ENCODE measurements at places on chromosomes 1 and 21.

- no peak for DNase-seq
Observed at GRCh38 chr1:49190138-49190537, 413.4 kb upstream of the BEND5 start.

DNA sequence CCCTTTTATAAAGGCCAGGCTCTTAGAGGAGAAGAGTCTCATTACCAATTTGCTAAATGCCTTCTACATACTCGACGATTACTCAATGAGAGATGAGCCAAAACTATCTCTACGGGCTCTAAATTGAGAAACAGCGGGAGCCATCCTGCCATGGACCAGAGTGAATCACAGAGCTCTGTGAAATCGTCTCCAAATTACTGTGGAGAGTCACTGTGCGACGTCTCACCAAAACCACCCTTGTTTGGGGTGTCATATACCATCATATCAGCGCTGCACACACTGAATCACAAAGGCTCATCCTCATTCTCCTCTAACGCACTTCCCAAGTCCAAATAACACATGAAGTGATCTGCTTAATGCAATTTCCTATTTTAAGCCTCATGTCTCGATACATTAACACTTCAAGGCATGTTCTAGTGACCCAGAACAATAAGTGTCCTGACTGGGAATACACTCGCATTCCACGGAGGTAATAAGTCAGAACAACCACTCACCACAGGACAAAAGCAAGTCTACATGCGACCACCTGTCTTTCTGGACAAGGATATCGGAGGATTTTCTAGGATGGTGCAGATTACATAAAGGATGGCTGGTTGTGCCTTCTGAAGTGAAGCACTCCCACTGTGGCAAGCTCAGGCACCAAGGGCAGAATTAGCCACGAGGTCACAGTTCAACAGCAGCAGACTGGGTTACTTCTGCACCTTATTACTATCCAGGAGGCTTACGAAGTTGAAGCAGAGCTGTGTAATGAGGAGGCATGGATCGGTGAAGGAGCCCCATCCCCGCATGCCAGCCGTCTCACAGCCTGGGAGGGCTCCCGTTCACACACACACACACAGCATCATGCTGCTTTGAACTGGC lies 44.3 kb downstream of the NID1 start:
- no peak for DNase-seq

- DNase-seq = peak; percentile 97
Observed at GRCh38 chr1:156096640-156097391, 14.6 kb upstream of the MEX3A start.

GRCh38 chr1:180424848-180425457 lies 77.4 kb downstream of the ACBD6 start:
- no peak for DNase-seq

- no peak for DNase-seq
Observed at GRCh38 chr1:92070892-92071291, 4.3 kb downstream of the SETSIP start.

- DNase-seq = no peak
Observed at GRCh38 chr1:227901239-227901905, 46.4 kb downstream of the WNT9A start.

- DNase-seq = no peak
Observed at GRCh38 chr1:185468626-185469025, 151.6 kb upstream of the IVNS1ABP start.

DNA sequence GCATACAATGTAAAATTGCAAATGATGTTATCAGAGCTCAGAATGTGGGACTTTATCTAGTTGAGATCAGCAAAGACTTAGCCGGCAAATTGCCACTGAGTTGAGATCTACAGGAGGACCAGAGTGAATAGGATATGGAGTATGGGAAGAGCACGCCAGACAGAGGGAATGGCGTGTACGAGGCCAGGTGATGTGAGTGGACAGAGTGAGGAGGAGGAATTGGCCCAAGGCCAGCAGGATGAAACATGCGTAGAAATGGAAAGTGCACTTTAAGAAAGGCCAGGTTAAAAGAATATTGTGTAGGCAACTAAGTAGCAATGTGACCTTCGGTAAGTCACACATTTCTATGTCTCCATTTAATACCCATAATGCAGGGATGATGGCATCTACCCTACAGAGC lies 211.0 kb downstream of the ZP4 start:
- no peak for DNase-seq

- peak; percentile 21 for DNase-seq
Observed at GRCh38 chr1:197976368-197976767, 59.2 kb downstream of the LHX9 start.

- no peak for DNase-seq
Observed at GRCh38 chr21:14538483-14538882, 7.6 kb downstream of the SAMSN1 start.

DNA sequence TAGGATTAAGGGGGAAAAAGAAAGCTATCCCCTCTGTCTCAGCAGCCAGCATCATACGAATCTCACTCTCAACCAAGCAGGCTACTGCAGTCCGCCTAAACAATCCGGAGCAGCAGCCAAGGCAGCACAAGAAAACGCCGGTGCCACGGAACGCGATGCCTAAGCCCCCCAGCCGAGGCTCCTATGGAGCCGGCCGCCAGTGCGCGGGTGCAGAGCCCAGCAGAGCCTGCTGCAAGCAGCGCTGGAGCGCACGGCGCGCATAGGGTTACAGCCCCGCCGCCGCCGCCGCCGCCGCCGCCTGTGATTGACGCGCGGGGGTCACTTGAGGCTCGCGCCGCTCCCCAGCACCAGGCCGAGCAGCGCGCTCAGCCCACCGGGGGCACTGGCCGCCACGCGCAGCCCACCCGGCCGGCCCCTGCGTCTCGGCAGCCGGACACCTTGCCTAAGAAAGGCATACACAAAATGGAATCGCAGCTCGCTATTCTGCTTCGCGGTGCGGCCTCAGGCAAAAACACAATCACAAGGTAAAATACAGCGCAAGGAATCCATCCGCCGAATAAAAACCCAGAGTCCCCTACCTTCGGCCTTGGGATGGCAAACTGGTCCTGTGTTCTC lies 780 bp downstream of the HIVEP3 start:
- peak; percentile 75 for DNase-seq

GRCh38 chr1:73800376-73800775 lies 397.6 kb downstream of the LRRIQ3 start:
- peak; percentile 75 for DNase-seq

- no peak for DNase-seq
Observed at GRCh38 chr1:168368131-168368530, 87.5 kb downstream of the TBX19 start.

- peak; percentile 62 for DNase-seq
Observed at GRCh38 chr1:89200663-89201062, 1.9 kb upstream of the GBP4 start.

- peak; percentile 92 for DNase-seq
Observed at GRCh38 chr1:109739738-109740614, 862 bp downstream of the GSTM3 start.

- peak; percentile 61 for DNase-seq
Observed at GRCh38 chr1:61993331-61993961, 201.2 kb upstream of the L1TD1 start.

GRCh38 chr1:10451287-10451686 lies 1.5 kb downstream of the CORT start:
- peak; percentile 74 for DNase-seq

GRCh38 chr1:68590473-68590872 lies 93.6 kb upstream of the DEPDC1 start:
- DNase-seq = no peak

DNA sequence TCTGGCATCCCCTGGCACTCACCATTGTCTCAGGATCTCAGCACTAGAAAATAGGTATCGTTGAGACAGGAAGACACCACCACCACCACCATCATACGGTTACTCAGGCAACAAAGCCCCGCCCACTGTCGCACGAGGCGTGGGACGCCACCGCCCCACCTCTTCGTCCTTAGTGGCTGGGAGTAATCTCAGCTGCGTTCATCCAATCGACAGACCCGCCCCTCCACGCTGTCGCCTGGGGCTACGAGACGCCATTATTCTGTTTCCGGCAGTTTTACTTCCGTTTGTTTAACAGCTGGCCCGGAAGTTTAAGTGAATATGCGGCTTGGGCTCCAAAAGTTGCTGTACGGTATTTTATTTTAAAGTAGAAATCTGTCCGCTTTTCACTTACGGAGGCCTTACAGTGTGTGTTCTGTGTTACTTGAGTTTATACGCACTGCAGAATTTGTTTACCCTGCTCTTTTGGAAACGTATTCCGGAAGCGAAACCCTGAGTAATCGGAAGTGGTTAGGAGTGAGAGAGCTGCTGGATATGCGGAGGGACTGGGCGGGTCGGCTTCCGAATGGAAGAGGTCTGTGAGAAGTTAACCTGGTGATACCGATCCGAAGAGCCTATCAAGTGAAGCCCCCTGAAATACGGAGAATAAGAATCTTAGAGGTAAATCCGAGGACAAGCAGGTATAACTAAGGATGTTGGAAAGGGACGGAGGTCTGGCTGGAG lies at the start of the genes BLZF1 and NME7:
Gene BLZF1, plus strand, starts transcription at position 510 of the 720 bp plus-strand sequence. CDS start 1,328 bp downstream, outside the sequence.
Gene NME7, minus strand, starts transcription at position 112 of the 720 bp plus-strand sequence. Its CDS starts 87 bp downstream, at position 25.
- peak; percentile 99 for DNase-seq

GRCh38 chr1:22889213-22889827 lies 83.3 kb downstream of the LACTBL1 start:
- peak; percentile 72 for DNase-seq

GRCh38 chr1:193479187-193479586 lies 292.8 kb upstream of the B3GALT2 start:
- DNase-seq = no peak

DNA sequence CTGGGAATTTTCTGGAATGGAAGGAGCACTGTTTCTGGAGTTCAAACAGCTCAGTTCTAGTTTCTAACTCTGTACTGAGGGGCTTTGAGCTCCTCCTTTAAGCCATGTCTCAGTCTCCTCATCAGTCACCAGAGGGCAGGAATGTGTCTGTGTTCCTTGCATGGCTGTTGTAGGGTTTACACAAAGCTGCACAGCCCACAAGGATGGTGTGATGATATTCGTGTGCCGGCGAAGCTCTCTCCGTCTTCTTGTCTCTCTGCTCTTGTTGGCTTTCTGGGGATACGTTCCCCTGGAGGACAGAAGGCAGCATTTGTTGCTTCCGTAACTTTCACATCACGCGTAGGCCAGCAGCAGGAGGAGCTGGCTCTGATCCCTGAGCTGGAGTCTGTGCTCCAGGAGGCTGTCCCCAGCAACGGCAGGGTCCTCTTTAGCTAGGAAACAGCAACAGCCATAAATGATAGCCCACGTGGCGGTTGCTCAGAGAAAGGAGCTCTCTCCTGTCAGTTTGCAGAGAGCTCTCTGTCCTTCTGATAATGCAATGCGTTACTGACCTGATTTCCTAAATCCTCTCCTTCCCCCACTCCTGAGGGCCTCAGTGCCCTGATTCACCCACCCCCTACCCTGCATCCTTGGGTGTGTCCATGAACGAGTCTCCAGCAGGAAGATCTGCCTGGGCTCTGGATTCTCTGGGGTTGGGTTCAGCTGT lies 189.2 kb upstream of the VAMP3 start:
- DNase-seq = no peak

DNA sequence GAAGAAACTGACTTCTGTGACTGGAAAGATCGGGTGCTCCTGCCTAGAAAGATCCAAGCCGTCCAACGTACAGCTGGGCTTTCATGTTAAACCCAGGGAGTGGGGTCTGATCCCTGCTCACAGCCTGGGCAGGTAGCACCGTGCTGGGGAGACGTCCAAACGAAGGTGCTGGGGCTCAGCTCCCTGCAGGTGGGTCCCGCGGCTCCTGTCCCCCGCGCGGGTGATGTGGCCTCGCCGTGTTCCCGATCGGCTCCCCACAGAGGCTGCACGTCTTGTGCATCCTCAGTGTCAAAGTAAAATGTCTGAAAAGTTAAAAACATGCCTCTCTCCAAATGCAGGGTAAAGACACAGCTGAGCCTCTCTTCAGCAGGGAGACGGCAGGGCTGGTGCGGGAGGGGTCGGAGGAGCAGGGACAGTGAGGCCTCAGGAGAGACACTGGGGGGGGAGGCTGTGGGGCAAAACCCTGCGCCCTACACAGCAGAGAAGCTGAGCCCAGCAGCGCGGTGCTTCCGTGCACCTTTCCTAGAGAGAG lies 40.1 kb upstream of the COL6A2 start:
- DNase-seq = no peak

DNA sequence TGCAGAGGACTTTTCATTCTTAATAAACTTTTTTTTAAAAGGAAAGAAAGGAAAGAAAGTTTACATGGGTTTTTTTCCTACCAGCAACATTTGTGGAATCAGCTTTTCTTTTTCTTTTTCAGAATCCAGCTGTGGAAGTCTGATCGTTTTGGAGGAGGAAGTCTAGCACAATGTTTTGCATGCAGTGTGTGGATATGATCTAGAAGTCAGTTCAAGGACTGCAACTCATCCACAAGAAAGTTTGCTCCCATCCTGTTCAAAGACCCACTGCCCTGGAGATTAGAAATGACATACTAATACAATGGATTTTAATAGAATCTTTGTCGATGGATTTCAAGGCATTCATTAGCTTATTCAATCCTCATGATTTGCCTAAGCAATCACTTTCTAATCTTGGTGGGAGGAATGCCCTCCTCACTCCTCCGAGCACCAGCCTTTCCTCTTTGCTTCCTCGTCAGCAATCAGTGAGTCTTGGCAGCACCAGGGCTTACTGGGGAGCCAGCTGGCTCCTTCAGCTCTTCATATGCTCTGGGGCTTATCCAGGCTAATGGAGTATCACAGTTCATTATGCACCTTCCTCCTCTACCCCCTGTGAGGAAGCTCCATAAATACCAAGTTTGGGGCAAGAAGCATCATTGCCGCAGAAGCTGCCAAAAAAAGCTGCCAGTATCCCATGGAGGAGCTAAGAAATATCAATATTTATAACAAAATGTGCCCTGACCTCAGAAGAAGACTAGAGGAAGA lies 392.3 kb upstream of the PKN2 start:
- no peak for DNase-seq

DNA sequence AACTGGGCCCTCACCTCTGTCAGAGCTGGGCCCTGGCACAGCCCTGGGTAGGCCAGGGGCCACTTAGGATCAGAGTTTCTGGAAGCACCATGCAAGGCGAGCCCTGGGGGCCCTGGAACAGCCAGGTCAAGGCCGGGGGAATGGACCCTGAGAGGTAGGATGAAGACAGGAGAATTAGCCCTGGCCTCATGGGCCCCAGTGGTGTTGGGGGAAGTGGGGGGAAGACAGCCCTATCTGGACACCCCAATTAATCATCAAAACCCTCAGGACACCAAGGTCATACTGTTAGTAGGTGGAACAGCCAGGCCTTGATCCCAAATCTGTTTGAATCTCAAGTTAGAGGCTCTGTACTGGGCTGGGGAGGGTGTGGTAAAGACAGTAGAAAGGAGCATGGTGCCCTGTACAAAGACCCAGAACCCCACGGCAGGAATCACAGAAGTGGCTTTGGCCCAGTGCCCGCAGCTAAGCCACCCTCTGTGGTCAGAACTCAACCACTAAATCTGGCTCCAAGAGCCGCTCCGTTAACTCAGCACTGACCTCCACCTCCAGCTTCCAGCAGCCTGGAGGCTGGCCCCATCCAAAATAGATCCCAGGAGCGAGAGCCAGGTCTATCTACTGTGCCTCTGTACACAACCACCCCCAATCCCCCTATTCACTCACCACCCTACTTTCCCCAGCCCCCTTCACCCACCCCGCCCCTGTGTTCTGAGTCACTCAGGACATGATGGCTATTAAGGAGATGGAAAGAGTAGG lies 14.0 kb upstream of the TRIM63 start:
- no peak for DNase-seq
